Activated CD4-positive, alpha-beta T cell treated with anti-CD3 and anti-CD28 coated beads, Interleukin-2, amount 50 U/mL, for 4 hours (primary cell): ENCODE measurements at places on chromosomes 3 and 15.

GRCh38 chr3:66761093-66761780, 236.9 kb upstream of the KBTBD8 start:
- no peak for DNase-seq

GRCh38 chr3:180102134-180102533, 65.4 kb upstream of the PEX5L start:
- DNase-seq = no peak

DNA sequence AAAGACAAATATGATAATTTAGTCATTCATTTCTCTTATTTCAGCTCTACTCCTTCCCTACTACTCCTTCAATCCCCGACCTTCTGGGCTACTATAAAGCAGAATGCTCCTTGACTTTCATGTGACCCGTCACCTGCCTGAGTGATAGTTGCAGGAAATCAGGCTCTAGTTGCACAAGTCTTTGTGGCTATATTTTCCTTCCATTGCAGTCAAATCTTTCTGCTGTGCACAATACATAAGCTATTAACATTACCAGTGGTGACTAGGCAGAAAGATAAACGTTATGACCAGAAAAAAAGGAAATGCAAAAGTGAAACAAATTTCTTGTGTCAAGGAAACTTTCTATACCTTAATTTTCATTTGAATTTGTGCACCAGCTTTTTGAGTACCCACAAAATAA, 2.3 kb downstream of the SUCNR1 start:
- no peak for DNase-seq

DNA sequence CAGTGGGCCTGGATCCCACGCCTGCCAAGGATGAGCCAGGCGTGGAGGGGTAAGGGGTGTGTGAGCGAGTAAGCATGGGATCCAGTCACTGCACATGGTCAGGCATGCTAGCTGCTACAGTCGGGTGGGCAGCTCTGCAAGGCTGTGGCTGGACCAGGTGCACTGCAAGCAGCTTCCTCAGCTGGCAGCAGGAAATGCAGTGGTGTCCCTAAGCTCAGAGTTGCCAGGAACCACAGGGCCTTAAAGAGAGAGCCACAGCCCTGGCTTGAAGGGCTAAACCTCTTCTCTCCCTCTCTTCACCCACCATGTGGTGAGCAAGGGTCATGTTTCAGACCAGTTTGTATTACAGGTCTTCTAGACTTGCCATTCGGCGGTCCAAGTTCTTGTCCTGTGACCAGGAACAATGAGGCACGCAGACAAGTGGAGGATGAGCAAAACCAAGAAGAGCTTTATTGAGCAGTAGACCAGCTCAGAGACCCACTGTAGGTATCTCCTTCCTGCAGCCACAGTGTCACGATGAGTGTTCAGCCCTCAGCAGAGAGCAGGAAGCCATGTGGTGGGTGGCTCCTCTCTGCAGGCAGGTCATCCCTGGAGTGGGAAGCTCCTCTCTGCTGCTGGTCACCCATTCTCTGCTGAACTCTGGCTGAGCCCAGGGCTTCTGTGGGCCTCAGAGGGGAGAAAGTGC, 511.9 kb downstream of the PYDC2 start:
- no peak for DNase-seq

DNA sequence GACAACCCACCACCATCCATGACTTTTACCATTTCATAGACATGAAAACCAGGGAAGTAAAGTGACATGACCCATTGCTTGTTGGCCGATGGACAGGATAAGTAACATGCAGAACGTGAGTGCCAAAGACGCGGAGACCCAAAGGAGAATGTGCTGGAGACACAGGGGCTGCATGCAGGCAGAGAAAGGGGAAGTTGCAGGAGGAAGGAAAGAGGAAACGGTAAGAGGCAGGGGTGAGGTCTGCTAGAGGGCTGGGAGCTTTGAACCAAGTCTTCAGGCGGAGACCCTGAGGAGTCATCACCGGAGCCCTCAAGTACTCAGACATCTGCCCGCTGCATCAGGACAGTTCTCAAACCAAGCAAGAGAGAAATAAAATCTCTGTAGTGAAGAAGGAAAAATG, 34.9 kb downstream of the MAGEF1 start:
- DNase-seq = no peak

DNA sequence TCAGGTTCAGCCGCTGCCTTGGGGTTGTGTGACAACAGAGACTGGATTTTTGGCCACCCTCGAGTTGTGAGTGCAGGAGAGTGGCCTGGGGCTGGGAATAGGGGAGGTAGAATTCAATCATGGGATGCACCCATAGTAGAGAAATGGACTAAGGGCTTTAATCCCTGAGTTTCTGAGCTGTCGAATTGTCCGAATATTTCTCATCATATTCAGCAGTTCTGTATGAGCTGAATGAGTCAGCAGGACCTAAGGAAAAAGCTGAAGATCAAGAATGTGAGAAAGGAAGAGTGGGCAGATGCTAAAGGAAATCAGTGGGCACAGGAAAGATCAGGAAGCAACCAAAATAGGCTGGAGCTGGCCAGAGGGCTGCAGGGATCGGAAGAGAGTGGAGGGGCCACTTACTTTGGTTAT, 44.4 kb upstream of the SACM1L start:
- no peak for DNase-seq

GRCh38 chr15:43908516-43909050, 81.8 kb downstream of the WDR76 start:
- no peak for DNase-seq

DNA sequence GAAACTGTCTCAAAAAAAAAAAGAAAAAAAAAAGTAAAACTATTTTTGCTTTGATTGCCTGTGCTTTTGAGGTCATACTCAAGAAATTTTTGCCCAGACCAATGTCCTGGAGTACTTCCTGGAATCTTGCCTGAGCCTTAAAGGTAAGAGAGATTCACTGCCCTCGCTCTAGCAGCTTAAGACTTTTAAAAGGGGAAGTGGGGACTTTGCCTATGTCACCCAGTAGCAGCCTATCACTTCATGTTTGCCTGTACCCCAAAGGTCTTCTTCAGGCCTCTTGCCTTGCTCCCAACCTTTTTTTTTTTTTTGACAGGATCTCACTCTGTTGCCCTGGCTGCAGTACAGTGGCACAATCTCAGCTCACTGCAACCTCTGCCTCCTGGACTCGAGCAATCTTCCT, 18.9 kb upstream of the GOLGB1 start:
- DNase-seq = no peak

GRCh38 chr3:109155828-109156227, 19.3 kb downstream of the C3orf85 start:
- DNase-seq = no peak

GRCh38 chr3:66276705-66277274, 56.0 kb downstream of the SLC25A26 start:
- DNase-seq = peak; percentile 55

- DNase-seq = no peak
Measured at GRCh38 chr3:160169139-160169976, 55.9 kb upstream of the C3orf80 start.

DNA sequence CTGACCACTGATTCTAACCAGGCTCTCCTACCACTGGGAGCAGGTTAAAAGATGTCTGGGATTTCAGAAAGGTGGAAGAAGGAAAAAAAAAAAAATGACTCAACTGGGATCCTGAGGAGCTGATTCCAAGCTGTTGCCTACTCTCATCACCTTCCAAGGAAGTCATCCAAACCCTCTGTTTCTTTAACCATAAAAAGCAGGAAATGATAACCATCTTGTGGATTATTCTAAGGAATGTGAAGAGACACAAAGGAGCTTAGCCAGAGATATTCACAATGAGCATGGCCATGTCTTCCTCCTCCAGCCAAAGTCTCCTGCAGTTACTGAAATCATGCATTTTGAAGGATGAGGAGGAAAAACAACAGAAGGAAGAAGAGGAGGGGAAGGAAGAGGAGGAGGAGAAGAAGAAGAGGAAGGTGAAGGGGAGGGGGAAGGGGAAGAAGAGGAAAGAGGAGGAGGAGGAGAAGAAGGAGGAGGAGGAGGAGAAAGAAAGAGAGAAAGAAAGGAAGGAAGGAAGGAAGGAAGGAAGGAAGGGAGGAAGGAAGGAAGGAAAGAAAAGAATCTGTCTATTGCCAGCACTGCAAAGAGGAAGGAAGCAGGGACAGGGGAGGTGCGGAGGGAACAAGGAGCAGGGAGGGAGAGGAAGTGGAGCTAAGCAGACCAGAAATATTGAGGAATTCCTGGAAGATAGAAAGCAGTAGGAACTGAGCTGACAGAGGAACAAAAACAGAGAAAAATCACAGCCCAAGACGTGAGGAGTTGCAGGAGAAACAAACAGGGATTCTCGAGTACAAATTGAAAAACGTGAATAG, 229.2 kb downstream of the UACA start:
- no peak for DNase-seq

- no peak for DNase-seq
Measured at GRCh38 chr3:156782319-156782718, 43.8 kb upstream of the LEKR1 start.

GRCh38 chr15:91484141-91484540, 369.4 kb upstream of the SLCO3A1 start:
- DNase-seq = no peak

GRCh38 chr3:194337965-194338753, 13.0 kb downstream of the CPN2 start:
- DNase-seq = no peak

DNA sequence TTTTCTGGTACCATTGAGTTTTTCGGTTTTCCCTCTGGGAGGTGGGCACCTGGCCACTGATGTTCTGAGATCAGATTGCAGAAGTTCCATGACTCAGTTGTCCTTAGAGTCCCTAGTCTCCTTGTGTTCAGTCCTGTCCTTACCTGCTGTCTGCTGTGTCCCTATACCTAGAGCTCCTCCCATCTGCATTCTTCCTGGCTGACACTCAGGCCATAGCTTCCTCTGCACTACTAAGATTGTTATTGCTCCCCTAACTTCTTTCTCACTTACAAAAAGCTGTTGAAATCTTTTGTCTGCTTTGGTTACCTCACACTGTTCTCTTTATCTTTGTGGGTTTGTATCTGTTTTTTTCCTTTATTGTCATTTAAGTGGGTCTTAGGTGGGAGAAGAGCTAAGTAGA, 13.2 kb downstream of the USP3 start:
- no peak for DNase-seq

DNA sequence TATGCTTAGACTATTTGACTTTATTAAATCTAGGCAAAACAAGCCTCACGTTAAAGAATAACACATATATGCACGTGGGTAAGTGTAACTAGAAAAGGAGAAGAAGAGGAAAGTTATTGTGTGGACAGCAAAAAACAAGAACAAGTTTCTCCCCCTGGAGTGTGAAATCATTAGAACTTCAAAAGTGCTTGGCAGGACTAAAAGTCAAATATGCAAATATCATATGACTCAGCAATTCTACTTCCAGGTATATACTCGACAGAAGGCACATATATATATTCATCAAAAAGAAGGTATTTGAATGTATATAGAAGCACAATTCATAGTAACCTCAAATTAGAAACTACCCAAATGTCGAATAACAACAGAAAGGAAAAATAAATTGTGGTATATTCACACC, 68.9 kb upstream of the STXBP5L start:
- no peak for DNase-seq

- no peak for DNase-seq
Measured at GRCh38 chr15:87947560-87947959, 309.0 kb downstream of the NTRK3 start.

DNA sequence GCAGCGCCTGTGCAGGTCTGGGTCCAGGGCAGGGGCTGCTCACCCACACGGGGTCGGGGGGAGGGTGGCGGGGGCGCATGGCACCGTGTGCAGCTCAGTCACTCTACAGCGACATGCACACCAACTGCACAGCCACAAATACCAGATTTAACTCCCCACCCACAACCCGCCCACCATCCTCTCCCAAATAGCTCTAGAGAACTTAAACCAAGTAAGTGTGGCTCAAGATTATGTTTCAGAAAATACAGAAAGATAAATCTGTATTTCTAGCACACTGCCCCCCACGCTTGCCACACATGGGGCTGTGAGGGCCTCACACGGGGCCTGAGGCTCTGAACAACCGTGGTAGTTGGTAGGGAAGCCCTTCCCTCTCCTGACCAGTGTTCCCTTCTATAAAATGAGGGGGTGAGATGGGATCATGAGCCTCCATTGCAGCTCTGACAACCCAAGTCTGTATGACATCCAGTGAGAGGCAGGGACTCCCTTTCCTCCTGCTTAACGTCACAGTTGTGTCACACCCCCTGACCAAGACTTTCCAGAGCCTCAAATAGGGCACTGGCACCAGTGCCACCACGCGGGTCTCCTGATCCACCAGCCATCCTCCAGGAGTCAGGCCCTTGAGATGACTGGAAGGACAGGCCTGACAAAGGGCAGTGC, 23.1 kb downstream of the POC1A start:
- no peak for DNase-seq
